Stimulated activated CD4-positive, alpha-beta T cell treated with anti-CD3 and anti-CD28 coated beads, Interleukin-15, amount 100 ng/mL, for 24 hours (primary cell): ENCODE measurements at places on chromosomes 4 and X.

- no peak for DNase-seq
Observed at GRCh38 chr4:172838111-172838510, 330.5 kb upstream of the GALNT7 start.

GRCh38 chr4:105765690-105766407, 57.3 kb downstream of the GSTCD start:
- no peak for DNase-seq

DNA sequence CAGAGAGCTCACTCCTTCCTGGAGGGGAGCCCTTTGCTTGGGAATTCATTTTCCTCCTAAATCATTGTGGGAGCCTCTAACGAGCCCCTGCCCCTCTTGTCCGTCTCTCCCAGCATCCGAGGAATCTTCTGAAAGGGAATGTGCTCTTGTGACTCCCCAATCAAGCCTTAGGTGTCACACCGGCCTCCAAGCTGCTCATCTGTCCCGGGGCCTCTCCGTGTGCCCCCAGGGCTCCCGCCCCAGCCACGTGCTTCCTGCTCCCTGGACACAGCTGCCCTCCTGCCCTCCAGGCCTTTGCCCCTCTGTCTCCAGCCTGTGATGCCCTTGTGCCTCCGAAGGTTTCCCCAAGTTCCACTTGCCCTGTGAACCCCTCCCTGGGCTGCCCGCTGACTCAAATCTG, 239.8 kb downstream of the AFAP1 start:
- no peak for DNase-seq

- DNase-seq: no peak
Observed at GRCh38 chrX:118420462-118420861, 74.6 kb downstream of the WDR44 start.

- no peak for DNase-seq
Observed at GRCh38 chr4:142160509-142160908, 524.1 kb downstream of the IL15 start.

GRCh38 chr4:176333076-176333475, 13.3 kb downstream of the SPCS3 start:
- no peak for DNase-seq

GRCh38 chrX:150676221-150676620, 17.0 kb upstream of the MTMR1 start:
- no peak for DNase-seq

DNA sequence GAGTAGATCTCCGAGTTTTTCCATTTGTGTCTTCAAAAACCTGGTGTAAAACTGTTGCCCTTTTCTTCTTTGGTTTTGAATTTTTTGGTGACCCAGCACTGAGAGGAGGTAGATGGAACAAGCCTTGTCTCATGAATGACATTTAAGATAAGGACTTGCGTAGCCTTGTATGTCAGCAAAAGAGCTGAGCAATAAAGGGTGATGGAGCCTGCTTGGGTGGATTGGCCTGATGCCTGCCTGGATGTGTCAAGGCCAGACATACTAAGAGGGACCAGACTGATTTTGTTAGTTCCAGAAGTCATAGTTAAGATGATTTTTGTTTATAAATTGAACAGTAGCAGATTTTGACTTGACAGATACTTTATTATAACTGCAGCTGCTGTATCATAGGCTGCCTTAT, 134.9 kb downstream of the POLA1 start:
- DNase-seq: no peak

GRCh38 chr4:86044593-86044985, 315.3 kb downstream of the MAPK10 start:
- no peak for DNase-seq

- DNase-seq: no peak
Observed at GRCh38 chr4:82648356-82648755, 86.6 kb upstream of the TMEM150C start.

GRCh38 chr4:147927377-147928137, 195.7 kb downstream of the ARHGAP10 start:
- DNase-seq: no peak

GRCh38 chr4:90503677-90504076, 376.5 kb downstream of the CCSER1 start:
- no peak for DNase-seq

GRCh38 chrX:33183361-33183760, 28.0 kb downstream of the DMD start:
- no peak for DNase-seq

DNA sequence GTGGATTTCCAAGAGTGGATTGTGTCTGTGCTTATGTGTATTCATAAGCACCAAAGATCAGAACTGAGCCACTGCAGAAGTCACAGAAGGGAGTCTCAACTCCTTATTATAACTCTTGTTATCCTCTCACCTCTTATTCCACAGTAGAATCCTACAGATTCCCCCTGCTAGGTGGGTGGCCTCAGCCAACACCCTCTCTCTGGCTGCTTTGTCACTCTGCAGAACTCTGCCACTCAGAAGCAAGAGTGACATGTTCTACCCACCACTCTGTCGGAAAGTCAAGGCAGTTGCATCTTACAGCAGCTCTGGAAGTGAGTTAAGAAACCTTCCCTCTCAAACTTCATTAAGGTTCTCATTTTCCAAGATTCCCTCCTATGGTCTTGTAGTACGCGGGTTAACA, 41.9 kb downstream of the PTCHD1 start:
- no peak for DNase-seq

GRCh38 chr4:25233737-25234389, at the start of gene PI4K2B:
Gene PI4K2B (plus strand): TSS chr4:25234033. CDS start chr4:25234164, 131 bp downstream.
- DNase-seq: peak; percentile 95

DNA sequence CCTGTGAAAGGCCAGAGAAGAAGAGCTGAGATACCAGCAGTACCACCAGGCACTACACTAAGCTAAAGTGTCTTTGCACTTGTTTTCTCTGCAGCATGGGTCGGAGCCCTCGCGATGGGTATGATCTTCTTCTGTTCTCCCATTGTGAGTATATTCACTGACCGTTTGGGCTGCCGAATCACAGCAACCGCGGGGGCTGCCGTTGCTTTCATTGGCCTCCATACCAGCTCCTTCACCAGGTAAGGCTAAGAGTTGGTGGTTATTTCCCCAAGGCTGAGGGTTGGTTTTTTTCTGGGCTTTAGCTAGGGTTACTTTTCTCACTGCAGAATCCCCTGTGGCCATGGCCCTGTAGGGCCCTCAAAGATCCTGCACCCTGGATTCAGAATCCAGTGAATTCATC, 93.5 kb downstream of the RLIM start:
- no peak for DNase-seq

- no peak for DNase-seq
Observed at GRCh38 chr4:106707776-106708463, 328.2 kb downstream of the DKK2 start.

DNA sequence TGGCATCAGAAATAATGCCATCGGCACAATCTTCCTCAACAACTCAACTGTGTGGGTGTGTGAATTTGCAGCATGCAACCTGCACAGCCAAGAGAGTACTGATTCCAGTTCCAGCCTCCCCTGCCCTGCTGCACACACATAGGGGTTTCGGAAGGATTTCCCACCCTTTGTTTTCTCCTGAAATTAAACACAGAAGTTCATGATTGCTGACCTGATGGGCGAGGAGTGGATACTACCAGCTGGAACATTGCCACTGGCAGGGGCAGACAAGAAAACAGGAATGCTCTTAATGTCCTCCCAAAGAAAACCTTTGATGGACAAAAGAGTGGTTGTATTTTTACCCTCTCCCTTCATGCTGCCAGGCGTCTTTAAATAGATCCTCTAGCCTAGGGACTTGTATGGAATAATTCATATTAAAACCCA, 4.8 kb downstream of the NDP start:
- DNase-seq: no peak

DNA sequence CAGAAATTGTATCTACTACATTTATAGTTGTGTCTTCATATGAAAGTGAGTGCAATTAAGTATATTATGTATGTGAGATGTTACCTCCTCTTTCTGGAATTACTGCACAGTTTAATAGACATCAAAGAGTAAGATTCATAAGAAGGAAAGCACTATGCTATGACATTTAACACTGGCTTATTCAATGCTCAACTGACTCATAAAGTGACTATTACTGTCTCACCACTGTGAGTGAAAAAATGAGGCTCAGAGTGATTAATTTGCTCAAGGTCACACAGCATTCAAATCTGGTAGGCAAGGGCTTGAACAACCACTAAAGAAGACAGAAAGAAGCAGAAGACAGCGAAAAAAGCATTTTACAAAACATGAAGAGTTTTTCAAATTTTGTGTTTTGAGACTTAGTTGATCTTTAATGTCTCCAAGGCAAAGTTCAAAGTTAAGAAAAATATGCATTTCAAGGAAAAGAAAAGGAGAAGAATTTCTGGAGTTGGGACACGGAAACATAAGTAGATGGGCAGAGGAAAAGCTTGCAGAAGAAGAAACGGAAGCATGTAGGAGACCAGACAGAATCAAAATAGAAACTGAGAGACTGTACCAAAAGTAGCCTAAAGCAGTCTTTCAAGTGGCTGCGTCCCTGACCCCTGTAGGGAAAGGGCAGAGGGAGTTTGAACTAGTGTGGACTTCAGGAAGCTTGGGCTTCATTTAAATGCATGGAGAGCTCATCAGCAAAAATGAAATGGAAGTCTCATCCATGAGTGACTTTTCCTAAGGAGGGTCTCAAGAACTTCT, 66.3 kb downstream of the KCNIP4 start:
- DNase-seq: no peak

DNA sequence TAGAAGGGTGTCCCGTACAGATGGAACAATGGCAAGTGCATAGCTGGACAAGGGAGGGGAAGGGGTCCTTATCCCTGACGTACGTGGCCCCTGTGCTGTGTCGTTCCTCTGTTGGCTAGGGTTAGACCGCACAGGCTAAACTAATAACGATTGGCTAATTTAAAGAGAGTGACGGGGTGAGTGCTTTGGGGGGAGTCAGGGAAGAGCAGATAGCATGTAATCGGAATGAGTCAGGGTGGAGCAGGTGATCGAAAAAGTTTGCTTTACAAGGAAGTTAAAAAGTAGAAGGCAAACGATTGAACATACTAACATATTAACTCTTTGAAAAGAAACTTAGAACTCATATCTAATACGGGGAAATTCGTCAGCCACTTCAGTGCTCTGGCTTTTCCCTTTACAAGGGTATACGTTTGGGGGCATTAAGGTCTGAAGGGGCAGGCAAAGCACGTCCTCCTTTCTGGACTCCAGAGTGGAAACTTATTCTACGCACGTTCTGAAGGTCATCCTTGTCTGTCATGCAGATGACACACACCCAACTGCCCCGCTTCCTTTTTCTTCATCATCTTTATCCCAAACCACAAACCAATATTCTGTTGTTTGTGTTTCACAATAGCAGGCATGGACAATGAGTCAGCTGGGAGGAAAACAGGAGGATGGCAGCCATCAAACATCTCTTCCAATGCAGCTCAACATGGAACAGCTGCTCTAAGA, 10.2 kb upstream of the CRLF2 start:
- no peak for DNase-seq

- no peak for DNase-seq
Observed at GRCh38 chr4:176635372-176636261, 157.1 kb downstream of the VEGFC start.

GRCh38 chr4:105327956-105328355, 145.9 kb downstream of the PPA2 start:
- no peak for DNase-seq

- no peak for DNase-seq
Observed at GRCh38 chrX:139018436-139018835, 306.9 kb upstream of the FGF13 start.

DNA sequence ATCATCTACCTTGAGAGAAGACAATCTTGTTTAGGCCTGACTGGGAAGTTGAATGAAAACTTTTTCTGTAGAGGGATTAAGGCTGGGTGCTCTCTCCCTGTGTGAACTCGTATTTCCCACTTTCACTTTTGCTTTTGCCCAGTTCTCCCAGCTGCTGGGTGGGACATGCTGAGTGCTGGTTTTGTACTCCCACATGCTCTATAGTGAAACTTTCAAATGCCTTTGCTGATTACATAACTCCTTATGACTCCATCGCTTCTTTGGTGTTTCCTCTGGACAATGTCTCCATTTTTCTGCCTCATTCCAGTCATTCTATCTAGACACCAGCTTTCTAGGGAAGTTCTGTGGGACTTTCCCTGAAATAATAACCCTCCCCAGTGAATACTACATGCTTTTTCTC, 100.5 kb downstream of the CLNK start:
- DNase-seq: peak; percentile 3

DNA sequence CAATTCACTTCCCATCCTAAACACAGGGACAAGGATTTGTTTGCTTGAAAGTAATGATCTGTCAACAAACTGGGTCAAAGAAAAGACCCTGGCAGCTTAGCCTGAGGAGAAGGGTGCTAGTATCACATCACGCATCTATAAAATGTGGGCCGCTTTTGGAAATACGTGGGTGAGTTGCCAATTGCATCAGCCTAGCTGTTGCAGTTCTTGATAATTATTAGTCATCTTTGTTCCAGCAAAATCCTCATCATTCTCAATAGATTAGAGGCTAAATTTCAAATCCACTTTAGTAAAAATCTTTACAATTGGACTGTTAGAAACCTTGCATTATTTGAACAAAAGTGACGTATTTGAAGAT, 33.6 kb upstream of the TAPT1 start:
- DNase-seq: peak; percentile 51

GRCh38 chr4:74203467-74203866, 45.5 kb downstream of the MTHFD2L start:
- no peak for DNase-seq

GRCh38 chr4:177155454-177155853, 154.2 kb upstream of the NEIL3 start:
- DNase-seq: no peak

- DNase-seq: peak; percentile 48
Observed at GRCh38 chr4:2785613-2786012, 7.3 kb upstream of the SH3BP2 start.

GRCh38 chrX:119013164-119013563, 38.7 kb downstream of the LONRF3 start:
- DNase-seq: no peak

- no peak for DNase-seq
Observed at GRCh38 chr4:67575232-67576058, 16.9 kb downstream of the STAP1 start.

DNA sequence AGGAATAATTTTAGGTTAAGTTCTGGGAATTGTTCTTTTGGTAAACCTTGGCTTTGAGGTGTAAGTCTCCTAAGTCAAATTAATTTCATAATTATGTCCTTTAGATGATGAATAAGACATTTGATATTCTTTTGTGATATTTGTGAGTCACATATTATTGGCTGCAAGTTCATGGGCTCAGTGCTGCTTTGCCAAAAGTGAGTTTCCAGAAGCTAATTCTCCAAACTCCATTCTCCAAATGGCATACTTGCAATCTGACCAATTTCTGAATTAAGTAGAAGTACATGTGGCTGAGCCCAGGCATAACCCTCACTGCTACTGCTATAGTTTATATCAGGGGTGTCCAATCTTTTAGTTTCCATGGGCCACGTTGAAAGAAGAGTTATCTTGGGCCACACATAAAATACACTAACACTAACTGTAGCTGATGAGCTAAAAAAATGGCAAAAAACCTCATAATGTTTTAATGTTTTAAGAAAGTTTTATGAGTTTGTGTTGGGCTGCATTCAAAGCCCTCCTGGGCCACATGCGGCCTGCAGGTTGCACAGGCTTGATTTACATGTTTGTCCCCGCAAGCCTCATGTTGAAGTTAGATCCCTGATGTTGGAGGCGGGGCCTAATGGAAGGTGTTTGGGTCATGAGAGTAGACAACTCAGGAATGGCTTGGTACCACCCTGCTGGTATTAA, 196.1 kb downstream of the ZNF330 start:
- no peak for DNase-seq

GRCh38 chrX:119647552-119648420, 41.6 kb upstream of the NKRF start:
- peak; percentile 77 for DNase-seq
